Left cardiac atrium (tissue), 4 donors: ENCODE measurements at places on chromosomes 16 and 17. TPM values are rescaled to one million over a fixed set of nuclear protein-coding genes. Genes with fewer than 3 reads are reported as not detected.

Gene TBC1D3
- not detected for total RNA-seq

Gene ATAD5
- 0.92 TPM for total RNA-seq

Gene SSTR5
- total RNA-seq: 1.3 TPM

Gene KRTAP9-4
- not detected for total RNA-seq

Gene KARS1
- 107 TPM for total RNA-seq

Gene DUSP14
- total RNA-seq: 19.1 TPM

Gene TEKT3
- 0.76 TPM for total RNA-seq

Gene MYOCD
- total RNA-seq: 38.7 TPM

Gene MYCBPAP
- 0.39 TPM for total RNA-seq

Gene RSL1D1
- total RNA-seq: 98.4 TPM

Gene ELMO3
- 1.6 TPM for total RNA-seq

Gene CCDC144A
- 3.4 TPM for total RNA-seq

Gene PRKCB
- total RNA-seq: 4.7 TPM
